ENCODE measurements at places on chromosomes 16 and 17. TPM values are rescaled to one million over a fixed set of nuclear protein-coding genes. Genes with fewer than 3 reads are reported as not detected.

CLEC18B gene
- 0.39 TPM for total RNA-seq

- peaks cover 33% of the 10 kb centered on the region for H3K4me1 ChIP-seq
- no peak for DNase-seq
- H3K4me3 ChIP-seq, result no peak overlapping the region
- no peaks in the 10 kb centered on the region for H3K27me3 ChIP-seq
Observed at GRCh38 chr17:2282297-2282873, 21.2 kb downstream of the SMG6 start.

GRCh38 chr16:65572156-65572555 lies 450.3 kb upstream of the CDH11 start:
- H3K4me3 ChIP-seq, result no peak overlapping the region
- H3K4me1 ChIP-seq, result no peaks in the 10 kb centered on the region
- H3K27ac ChIP-seq, result no peak overlapping the region
- DNase-seq, result no peak
- no peaks in the 10 kb centered on the region for H3K27me3 ChIP-seq
- H3K36me3 ChIP-seq, result no peaks in the 10 kb centered on the region

HSPB9 gene
- 0.33 TPM for total RNA-seq

DNA sequence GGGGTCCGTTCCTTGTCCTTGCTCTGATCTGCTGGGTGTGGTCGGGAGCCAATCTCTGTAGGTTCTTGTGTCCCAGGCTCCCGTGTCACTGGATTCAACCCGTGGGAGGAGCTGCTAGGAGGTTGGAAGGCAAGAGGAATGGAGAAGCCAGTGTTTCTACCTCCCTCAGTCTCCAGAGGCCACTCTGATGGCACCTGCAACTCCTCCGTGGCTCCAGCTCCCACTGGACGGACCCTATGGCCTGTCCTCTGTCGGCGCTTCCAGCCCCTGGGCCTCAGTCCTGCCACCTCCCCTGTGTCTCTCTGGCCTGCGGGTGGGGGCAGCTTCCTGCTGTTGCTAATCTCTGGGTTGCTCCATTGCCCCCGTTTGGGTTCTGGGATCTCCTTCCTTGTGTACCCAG lies 71.1 kb downstream of the CMIP start:
- H3K27ac ChIP-seq, result no peak overlapping the region
- DNase-seq, result no peak
- no peaks in the 10 kb centered on the region for H3K36me3 ChIP-seq
- no peaks in the 10 kb centered on the region for H3K27me3 ChIP-seq
- H3K4me3 ChIP-seq, result no peak overlapping the region

KRT25 gene
- total RNA-seq, result not detected

- peaks cover 27% of the 10 kb centered on the region for H3K4me1 ChIP-seq
- H3K27ac ChIP-seq, result no peak overlapping the region
- H3K27me3 ChIP-seq, result no peaks in the 10 kb centered on the region
- peaks cover 2% of the 10 kb centered on the region for H3K36me3 ChIP-seq
- no peak for DNase-seq
Observed at GRCh38 chr16:23824909-23825308, 10.9 kb upstream of the PRKCB start.

DNA sequence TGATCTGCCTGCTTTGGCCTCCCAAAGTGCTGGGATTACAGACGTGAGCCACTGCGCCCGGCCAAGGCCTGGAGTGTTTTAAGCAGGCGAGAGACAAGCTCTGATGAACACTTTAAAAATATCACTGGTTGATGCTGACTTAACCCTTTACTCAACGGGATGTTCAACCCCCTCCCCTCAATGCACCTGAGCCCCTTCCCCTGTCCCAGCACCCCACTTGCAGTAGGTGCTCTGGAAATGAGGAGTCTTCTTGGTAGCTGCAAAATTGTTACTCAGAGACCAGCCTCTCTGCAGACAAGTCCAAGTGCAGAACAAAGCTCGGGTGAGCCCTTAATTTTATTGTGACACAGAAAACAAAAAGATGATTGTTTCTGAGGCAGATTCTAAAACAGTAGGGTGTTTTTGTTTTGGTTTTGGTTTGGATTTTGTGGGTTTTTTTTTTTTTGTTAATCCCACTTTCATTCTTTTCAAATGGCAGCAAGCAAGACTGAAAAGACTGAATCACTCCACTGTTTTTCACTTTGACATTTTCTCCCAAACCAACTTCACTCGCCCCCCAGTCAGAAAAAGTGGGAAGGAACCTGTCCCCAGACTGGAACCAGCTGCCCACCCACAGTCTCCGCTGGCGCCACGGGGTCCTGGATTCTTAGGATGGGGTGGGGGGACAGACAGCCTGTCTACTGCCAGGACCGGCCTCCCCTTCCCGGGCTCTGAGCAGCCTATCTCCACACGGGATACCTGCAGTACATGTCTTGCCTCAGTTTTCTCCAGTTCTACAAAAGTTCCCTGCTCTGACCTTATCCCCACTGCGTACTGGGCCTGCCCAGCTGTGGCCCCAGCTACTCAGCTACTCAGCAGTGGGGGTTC lies 5.2 kb upstream of the PLLP start:
- DNase-seq, result no peak
- H3K4me3 ChIP-seq, result no peak overlapping the region
- H3K4me1 ChIP-seq, result peaks cover 17% of the 10 kb centered on the region
- no peak overlapping the region for H3K27ac ChIP-seq

ABCA8 gene
- total RNA-seq, result not detected

DNA sequence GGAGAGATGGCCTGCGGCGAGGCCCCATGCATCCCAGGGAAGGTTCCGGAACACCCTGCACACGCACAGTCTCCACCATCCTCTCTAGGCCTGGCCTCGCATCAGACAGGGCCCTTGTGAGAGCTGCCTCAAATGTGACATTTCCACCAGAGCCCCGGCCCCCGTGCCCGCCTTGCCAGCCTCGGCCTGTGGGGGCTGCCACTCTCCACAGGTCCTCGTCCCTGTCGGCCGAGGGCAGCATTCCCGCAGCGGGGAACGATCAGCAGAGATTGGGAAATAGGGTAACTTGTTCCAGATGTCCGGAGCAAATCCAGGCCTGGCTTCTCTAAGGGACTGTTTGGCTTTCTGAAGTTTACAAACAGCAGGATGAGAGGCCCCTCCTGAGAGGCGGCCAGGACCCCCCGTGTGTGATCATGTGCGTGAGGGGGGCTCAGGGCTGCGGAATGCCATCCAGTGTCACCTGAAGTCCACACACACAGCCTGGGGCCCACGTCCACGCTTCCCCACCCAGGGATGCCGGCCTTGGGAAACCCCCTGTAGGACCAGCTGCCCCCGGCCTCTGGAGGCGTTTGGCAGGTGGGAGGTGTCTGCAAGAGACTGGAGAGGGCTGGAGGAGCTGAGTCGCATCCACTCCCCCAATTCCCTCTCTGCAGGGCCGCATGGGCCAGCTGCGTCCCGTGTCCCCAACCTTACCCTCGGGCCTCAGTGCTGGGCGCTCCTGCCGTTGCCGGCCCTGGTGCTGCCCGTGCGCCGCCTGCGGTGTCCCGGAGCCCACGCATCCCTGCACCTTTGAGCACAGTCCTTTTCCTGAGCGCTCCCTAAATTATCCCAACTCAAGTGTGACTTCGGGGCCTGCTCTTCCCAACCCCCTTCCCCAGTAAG lies 70.4 kb downstream of the ZDHHC7 start:
- no peaks in the 10 kb centered on the region for H3K36me3 ChIP-seq
- H3K4me1 ChIP-seq, result no peaks in the 10 kb centered on the region
- no peak overlapping the region for H3K4me3 ChIP-seq

DNA sequence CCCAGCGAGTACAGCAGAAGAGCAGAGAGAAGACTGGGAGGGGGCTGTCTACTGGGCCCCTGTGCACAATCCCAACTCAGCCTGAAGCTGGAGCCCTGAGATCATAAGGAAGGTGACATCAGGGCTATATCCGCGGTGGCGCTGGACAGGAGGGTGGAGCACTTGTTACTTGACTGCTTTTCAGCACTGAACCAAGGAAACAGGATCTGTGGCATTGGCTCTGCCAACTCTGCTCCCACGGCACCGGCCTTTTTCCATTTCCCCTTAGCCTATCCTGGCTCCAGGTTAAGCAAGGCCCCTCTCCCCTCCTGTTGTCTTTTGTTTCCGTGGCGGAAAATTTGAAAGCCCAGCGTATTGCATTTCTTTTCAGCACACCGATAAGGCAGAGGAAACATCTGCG lies 125.0 kb upstream of the IRX3 start:
- H3K27ac ChIP-seq, result no peak overlapping the region
- no peaks in the 10 kb centered on the region for H3K36me3 ChIP-seq
- DNase-seq, result no peak
- peaks cover 29% of the 10 kb centered on the region for H3K27me3 ChIP-seq
- H3K4me3 ChIP-seq, result no peak overlapping the region

SOX9 gene
- total RNA-seq, result not detected

VMO1 gene
- not detected for total RNA-seq

GRCh38 chr16:88743693-88744576 lies 37.6 kb downstream of the CTU2 start:
- no peak overlapping the region for H3K4me3 ChIP-seq
- peaks cover 1% of the 10 kb centered on the region for H3K36me3 ChIP-seq
- H3K27me3 ChIP-seq, result no peaks in the 10 kb centered on the region

DNA sequence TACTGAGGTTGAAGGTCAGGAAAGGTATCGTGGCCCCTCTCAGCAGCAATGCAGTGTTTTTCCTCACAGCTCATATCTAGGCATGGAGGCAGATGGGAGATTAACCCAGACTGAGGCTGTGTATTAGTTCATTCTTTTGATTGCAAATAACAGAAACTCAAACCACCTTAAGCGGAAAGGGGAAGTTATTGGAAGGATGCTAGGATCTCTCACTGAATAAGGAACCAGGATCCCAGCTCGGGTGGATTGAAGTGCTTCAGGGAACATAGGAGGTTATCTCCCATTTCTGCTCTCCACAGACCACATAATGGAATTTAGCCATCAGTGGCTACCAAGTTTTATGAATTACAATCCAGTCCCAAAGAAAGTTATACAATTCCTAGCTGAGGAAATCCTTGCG lies 8.2 kb downstream of the ZNF689 start:
- no peak overlapping the region for H3K4me3 ChIP-seq
- H3K27ac ChIP-seq, result no peak overlapping the region
- no peaks in the 10 kb centered on the region for H3K27me3 ChIP-seq
- H3K4me1 ChIP-seq, result peaks cover 5% of the 10 kb centered on the region
- no peak for DNase-seq

DNA sequence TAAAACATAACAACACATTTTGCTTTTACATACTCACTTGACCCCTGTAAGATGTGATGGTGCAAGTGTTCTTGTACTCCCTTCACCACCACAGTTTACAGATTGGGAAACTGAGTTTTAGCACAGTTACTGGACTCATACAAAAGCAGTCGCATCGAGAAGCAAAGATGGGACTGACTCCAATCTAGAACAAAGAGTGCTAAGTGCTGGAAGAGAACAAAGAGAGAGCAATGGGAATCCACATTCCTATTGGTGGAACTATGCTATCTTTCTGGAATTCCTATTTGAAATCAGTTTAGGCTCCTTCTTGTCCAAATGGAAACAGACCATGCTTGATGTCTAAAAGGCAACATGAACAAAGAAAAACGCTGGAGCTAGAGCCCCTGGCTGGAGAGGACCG lies 9.1 kb downstream of the TOM1L2 start:
- no peak overlapping the region for H3K27ac ChIP-seq
- peaks cover 3% of the 10 kb centered on the region for H3K36me3 ChIP-seq
- no peak overlapping the region for H3K4me3 ChIP-seq
- peaks cover 66% of the 10 kb centered on the region for H3K4me1 ChIP-seq
- DNase-seq, result no peak
- no peaks in the 10 kb centered on the region for H3K27me3 ChIP-seq

- H3K36me3 ChIP-seq, result no peaks in the 10 kb centered on the region
- H3K4me1 ChIP-seq, result peaks cover 6% of the 10 kb centered on the region
- no peak overlapping the region for H3K27ac ChIP-seq
- no peak for DNase-seq
- H3K4me3 ChIP-seq, result no peak overlapping the region
- peaks cover 24% of the 10 kb centered on the region for H3K27me3 ChIP-seq
Observed at GRCh38 chr16:54275956-54276355, 10.6 kb downstream of the IRX3 start.

- peaks cover 5% of the 10 kb centered on the region for H3K4me1 ChIP-seq
- no peak overlapping the region for H3K4me3 ChIP-seq
- H3K27ac ChIP-seq, result no peak overlapping the region
- no peaks in the 10 kb centered on the region for H3K27me3 ChIP-seq
- H3K36me3 ChIP-seq, result no peaks in the 10 kb centered on the region
Observed at GRCh38 chr17:75642182-75642783, 9.0 kb downstream of the SMIM5 start.

DNA sequence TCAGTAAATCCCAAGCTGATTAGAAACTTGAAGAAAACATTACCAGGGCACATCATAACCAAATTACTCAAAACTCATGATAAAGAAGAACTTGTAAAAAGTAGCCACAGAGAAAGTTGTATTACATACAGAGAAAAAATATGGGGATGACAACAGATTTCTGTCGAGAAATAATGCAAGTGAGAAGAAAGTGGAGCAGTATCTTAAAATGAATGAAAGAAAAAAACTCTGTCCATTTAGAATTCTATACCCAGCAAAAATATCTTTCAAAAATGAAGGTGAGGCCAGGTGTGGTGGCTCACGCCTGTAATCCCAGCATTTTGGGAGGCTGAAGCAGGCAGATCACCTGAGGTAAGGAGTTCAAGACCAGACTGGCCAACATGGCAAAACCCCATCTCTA lies 165.9 kb downstream of the PARN start:
- peaks cover 9% of the 10 kb centered on the region for H3K4me1 ChIP-seq
- H3K27ac ChIP-seq, result no peak overlapping the region
- no peaks in the 10 kb centered on the region for H3K27me3 ChIP-seq
- H3K36me3 ChIP-seq, result peaks cover 62% of the 10 kb centered on the region
- no peak overlapping the region for H3K4me3 ChIP-seq

- no peak overlapping the region for H3K27ac ChIP-seq
- H3K36me3 ChIP-seq, result no peaks in the 10 kb centered on the region
Observed at GRCh38 chr17:62675701-62676100, 48.2 kb downstream of the MRC2 start.

RNF166 gene
- 58.7 TPM for total RNA-seq

DNA sequence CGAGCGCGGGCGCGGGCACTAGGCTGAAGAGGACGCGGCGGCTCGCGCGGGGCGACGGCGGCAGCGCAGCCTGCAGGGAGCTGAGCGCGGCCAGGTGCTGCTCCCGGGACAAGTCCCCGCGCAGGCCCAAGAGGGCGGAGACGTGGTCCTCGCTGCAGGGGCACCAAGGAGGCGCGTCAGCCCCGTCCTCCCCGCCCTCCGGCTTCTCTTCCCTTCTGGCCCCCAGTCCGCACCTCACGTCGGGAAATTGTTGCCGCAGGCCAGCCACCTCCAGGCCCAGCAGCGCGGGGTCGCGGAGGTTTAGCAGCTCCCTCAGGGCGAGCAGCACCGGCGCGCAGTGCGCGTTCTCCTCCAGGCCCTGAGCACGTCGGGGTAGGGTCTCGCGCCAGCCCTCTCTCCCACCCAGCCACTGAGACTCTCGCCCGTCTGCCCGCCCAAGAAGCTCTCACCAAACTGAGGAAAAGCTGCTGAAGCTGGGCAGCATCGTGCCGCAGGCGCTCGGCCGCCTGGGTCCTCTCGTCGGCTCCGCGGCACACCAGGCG lies 761 bp upstream of the MATCAP1 start:
- H3K27ac ChIP-seq, result no peak overlapping the region
- H3K4me3 ChIP-seq, result peak overlapping the region; percentile 53
- H3K36me3 ChIP-seq, result no peaks in the 10 kb centered on the region
- peaks cover 18% of the 10 kb centered on the region for H3K27me3 ChIP-seq
- H3K4me1 ChIP-seq, result peaks cover 9% of the 10 kb centered on the region
- no peak for DNase-seq
